Hippocampal formation (tissue), 2 donors: ENCODE measurements at places on chromosomes 12 and 14.

GRCh38 chr12:113127791-113128199 lies 7.8 kb downstream of the RASAL1 start:
- no peak for DNase-seq

- DNase-seq, result no peak
These were observed 414.0 kb downstream of the SOX5 start for GRCh38 chr12:23535441-23535840.

DNA sequence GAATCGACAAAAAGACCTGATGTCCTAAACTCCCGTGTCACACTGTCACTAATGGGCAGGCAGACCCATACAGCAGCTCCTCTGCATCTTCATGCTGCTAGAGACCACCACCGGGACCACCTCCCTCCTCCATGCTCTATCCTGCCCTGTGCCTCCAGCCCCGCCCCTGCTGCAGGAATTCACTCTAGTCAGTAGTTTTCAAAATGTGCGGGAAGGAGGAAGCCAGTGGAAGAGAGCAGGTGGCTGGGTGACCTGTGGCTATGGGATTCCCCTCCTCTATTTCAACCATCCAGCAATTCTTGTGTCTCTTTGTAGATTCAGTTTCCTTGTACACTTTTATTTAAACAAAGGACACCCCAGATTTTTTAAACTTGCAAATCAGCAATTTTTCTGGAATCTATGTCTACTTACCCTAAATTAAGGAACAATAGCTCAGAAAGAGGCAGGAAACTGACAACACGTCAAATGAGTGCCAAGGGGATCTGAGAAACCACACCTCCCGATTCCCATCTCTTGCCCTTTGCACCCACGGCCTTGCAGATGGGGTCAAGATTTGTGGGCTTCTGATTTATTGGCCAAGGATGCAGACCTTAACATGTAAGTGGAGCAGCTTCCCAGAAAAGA lies 20.4 kb upstream of the MAP1LC3B2 start:
- no peak for DNase-seq

DNA sequence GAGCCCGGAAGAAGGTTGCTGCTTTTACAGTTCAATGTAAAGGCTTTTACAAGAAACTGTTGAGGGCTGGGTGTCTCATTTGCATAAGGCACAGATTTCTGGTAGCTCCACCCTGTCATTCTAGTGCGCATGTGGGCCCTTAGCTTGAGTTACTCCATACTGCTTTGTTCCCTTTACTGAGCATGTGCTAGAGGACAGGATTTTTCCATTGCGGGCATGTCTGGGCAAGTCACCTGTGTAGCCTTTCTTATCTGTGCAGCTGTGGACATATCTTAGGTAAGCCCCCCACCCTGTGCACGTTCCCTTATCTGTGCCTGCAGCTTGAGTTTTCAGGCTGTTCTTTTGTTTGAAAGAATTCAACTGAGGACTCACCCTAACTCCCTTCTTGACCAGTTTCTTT lies 56.2 kb upstream of the ARHGAP5 start:
- no peak for DNase-seq

DNA sequence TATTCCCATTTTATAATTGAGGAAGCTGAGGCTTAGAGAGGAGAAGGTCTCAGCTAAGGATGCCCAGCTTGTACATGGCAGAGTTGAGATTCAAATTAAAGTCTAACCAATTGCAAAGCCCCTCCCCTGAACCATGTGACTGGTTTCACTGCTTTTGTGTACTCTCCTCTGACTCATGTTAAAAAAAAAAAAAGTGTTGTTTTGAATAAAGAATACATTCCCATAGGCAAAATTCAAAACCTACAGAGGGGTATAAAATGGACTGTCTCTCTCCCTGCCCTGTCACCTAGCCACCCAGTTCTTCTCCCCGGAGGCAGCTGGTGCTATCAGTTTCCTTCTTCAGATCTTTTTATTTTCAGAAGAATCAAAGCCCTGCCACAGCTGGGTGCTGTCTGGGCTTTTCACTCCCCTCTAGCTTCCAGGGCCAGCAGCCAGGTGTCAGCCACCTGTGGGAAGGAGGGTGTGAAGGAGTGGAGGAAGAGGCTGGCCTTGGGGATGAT lies 5.4 kb downstream of the PSMD9 start:
- no peak for DNase-seq

- DNase-seq, result no peak
These were observed 471 bp downstream of the XPOT start for GRCh38 chr12:64404470-64405256.

DNA sequence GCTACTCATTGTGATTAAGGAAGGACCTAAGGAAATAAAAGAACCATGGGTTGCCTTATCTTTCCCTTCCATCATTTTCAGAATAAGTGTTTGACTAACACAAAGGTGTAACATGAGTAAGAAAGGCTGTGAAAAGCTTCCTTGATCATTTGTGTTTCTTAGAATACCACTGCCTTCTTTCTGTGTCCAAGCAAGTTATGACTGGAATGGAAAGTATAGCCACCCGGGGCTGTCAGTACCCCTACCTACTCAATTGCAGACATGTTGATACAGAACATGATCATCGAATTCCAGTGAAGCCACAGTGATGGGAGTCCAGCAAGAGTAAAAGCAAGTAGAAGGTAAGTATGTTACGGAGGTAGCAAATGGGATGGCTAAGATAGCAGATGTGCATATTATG lies 209.8 kb downstream of the PELI2 start:
- DNase-seq, result no peak

DNA sequence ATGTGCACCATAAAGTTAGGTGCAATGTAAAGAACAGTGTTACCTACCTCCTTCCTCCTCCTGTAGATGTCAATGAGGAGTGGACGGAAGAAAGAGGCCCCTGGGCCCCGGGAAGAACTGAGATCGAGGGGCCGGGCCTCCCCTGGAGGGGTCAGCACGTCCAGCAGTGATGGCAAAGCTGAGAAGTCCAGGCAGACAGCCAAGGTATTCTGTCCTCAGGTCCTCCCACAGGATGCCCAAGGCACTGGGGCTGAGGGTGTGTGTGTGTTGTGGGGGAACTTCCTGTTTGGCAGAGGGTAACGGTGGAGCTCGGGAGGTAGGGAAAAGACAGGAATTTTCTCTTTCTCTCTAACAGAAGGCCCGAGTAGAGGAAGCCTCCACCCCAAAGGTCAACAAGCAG lies 6.4 kb downstream of the ATN1 start:
- DNase-seq, result no peak

GRCh38 chr14:61444215-61444768 lies 122.9 kb downstream of the PRKCH start:
- no peak for DNase-seq

GRCh38 chr12:125140279-125141209 lies 75.3 kb downstream of the AACS start:
- no peak for DNase-seq

DNA sequence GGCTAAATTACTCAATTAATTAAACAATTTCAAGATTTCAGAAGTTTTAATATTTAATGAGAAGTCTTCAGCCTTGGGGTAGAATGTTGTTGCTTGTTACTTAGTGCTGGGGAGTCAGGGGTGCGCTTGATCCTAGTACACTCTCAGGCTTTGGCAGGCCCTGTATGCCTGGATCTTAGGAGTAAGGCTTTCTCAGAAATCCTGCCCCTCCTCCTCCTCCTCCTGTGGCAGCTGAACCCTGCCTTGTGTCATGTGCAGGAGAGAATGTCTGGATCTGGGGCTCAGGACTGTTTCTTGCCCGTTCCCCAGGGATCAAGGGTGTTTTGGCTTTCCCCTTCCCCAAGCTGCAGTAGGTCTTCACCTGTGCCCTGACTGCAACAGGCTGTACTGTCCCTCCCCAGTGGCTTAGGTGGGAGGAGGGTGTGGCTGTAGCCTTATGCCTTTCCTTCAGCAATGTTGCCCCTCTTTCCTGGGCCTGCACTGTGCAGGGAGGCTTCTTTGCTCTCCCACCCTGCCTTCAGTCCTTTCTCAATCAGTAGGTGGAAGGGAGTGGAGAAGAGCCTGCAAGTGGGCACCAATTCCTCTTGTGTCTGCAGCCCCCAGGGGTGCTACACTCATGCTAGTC lies 108.2 kb downstream of the SLC38A6 start:
- no peak for DNase-seq

DNA sequence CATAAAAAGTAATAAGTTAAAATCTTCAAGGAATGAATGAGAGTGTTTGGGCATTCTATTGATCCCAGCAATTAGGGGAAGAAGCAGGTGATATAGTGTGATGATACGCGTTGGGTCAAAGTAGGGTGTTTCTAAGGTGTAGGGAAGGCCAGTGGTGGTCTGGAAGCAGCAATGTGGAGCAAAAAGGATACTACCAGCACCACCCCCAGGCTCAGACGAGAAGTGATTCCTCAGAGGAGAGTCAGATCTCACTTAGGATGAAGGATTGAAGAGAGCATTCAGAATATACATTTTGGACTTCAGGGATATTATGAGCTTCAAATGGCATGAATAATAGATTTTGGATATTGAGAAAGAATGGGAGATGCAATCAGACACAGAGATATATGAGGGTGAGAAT lies 497.6 kb downstream of the RMST start:
- DNase-seq, result no peak

DNA sequence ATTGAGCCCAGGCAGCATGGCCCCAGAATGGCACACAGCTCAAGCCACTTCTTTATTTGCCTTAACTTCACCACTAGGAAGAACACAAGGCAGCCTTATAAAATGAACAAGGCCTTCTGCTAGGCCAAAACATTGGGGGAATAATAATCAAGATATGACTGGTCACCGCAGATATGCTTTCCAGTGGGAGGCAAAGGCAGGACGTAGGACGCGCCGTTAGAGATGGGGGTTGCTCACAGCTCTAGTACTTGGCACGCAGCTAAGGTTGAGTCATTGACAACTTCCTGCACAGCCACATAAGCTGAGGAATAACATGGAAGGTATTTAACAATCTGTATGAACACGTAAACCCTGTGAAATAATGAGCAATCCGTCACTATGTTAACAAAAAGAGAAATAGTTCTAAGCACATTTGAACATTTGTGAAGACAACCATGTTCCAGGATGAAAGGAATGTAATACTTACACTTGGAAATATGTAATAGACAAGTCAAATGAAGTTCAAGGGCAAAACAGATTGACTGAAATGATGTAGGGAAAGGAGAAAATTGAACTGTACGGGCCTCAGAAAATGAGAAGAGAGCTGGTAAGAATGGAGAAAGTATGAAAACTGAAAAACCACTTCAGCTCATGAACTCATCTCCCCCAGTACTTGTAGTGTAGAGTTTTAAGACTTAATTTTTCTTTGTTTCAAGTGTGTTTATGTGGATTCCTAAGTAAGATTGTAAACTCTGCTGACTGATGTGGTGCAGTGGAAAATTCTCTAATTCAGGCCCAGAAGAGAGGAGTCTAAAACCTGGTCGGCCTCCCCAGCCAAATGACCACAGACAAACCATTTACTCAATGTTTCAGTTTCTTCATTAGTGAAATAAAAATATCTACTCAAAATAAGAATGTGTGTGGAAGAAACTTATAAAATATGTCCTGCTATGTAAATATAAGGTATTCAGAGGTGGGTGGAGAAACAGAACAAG lies 59.3 kb upstream of the CCDC91 start:
- DNase-seq, result no peak

DNA sequence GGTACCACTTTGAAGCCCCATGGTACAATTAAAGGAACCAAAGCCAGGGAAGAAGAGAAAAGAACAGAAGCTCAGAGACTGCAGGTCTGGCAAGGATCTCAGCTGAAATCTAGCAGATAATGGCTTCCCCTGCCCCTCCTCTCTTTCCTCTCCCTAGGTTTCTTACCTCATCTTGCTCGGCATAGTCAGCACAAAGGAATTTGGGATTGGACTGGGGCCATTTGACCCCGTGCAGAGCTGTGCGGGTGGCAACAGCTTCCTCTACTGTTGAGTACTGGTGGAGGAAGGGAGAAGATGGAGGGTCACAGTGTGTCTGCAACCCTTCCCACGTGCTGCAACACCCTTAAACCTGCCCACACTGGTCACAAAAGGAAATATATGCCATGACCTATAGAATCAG lies 4.7 kb upstream of the CDH24 start:
- DNase-seq, result no peak

GRCh38 chr12:58719161-58719560 lies 201.1 kb downstream of the LRIG3 start:
- no peak for DNase-seq

GRCh38 chr14:99745307-99745951 lies 47.8 kb upstream of the EML1 start:
- no peak for DNase-seq

DNA sequence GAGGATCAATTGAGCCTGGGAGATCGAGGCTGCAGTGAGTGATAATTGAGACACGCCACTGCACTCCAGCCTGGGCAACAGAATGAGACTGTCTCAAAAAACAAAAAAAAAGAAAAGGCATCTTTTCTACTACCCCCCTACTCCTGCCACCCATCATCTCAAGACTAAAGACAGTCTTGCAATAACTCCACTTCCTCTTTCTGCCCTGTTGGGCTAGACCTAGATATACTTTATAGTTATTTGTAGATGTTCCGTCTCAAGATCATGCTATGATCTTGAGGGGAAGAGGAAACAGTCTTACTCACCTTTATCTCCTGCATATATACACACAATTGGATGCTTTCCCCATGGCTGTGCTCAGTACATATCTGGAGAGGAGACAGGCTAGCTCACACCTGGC lies 12.1 kb upstream of the ESPL1 start:
- no peak for DNase-seq

- DNase-seq, result peak; percentile 58
These were observed 451.8 kb upstream of the TBX3 start for GRCh38 chr12:115135800-115136211.

DNA sequence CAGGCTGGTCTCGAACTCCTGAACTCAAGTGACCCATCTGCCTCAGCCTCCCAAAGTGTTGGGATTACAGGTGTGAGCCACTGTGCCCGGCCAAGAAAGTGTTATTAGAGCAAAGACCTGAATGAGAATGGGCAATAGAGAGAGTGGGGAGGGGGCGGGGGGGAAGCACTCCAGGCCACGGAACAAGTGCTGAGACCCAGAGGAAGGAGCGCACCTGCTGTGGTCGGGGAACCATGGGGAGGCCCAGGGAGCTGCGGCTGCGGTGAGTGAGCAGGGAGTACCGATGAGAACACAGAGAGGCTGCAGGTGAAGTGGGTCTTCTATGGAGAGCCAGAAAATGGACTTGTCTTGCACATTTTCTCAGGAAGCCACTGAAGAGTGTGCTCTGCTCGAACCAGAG lies 10.8 kb downstream of the SMIM41 start:
- no peak for DNase-seq

- DNase-seq, result no peak
These were observed 381.4 kb downstream of the ETNK1 start for GRCh38 chr12:23006413-23006812.

GRCh38 chr14:100370003-100370402 lies 46.9 kb downstream of the SLC25A47 start:
- DNase-seq, result no peak
